ENCODE measurements at places on chromosomes 16 and 17. TPM values are rescaled to one million over a fixed set of nuclear protein-coding genes. Genes with fewer than 3 reads are reported as not detected.

DNA sequence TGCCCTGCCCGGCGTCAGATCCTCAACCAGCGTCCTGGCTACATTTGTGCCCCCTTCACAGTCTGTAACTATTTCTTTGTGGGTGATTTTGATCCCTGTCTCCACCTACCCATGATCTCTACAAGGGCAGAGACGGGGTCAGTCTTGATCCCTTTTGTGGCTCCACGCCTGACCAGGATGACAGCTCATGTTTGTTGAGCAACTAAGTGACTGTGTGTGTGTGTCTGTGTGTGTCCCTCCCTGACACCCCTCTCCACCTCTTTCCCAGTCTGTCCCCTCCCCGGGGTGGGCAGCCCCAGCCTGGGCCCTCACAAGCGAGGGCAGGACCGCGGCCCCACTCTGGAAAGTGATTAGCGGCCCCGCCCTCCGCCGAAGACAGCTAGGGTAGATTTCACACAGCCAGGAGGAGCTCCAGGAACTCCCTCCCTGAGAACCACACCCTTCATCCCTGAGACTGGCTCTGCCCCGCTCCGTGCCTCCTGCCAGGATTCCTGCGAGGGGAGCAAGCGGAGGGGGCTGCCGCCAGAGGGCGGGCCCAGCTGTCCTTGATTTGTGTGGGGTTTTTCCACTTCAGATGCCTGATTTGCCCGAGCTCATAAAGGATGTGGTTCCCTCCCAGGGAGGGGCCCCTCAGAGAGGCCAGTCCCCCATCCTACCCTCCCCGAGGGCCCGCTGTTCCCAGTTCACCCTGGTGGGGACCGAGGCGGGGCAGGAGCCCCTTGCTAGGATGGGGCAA lies 5.3 kb upstream of the HS3ST6 start:
- no peak for DNase-seq

DNA sequence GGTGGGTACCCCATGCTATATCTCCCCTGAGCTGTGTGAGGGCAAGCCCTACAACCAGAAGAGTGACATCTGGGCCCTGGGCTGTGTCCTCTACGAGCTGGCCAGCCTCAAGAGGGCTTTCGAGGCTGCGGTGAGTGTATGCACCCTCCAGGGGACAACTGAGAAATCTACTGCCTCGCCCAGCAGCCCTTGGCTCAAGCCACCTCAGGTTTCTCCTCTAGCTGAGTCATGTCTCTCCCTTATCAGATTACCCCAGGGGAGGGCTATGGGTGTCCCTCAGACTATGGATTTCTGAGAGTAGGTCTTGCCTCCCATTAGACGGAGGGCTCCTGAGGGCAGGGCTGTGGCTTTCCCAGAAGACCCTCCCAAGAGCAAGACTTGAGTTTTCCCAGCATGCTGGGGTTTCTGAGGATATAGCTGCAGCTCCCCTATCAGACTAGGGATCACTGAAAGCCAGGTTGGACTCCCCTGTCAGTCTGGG lies 6.7 kb downstream of the NEK8 start:
- no peak for DNase-seq

Gene LPCAT2
- polyA plus RNA-seq = 9.4 TPM

DNA sequence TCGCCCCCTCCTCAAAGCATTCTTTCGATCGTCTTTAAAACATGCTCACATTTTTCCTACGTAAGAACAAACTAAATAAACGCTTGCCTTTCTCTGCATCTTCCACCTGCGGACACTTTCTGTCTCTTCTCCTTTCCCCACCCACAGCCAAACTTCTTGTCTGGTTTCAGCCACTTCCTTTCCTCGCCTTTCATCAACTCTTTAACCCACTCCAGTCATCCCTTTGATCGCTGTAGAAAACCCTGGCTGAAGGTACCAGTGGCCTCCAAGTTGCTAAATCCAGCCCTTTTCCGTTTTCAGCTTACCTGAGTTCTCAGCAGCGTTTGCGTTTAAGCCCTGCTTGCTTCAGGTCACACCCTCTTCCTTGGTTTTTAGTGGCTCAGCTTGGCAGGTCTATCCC lies 483 bp downstream of the RPA1 start:
- DNase-seq = peak; percentile 1

- no peak for DNase-seq
Measured at GRCh38 chr16:88088161-88088581, 136.9 kb downstream of the BANP start.

DNA sequence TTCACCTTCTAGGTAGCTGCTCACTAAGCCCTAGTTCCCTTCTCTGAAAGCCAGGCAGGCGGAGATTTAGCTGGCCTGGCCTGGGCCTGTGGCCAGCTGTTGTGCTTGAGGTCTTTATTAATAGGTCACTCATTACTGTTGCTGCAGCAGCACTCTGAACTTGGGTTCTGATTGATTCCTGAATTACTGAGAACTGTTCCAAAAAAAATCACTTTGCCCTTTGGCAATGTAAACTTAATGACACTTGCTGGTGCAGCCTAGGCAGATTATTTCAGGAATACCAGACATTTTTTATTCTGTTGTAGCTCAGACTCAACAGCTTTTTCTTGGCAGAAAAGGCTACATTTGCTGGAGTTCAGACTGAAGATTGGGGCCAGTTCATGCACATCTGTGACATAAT lies 2.7 kb downstream of the TOM1L1 start:
- DNase-seq = no peak

Gene KRT28
- not detected for polyA plus RNA-seq

Gene KRTAP4-1
- not detected for polyA plus RNA-seq

DNA sequence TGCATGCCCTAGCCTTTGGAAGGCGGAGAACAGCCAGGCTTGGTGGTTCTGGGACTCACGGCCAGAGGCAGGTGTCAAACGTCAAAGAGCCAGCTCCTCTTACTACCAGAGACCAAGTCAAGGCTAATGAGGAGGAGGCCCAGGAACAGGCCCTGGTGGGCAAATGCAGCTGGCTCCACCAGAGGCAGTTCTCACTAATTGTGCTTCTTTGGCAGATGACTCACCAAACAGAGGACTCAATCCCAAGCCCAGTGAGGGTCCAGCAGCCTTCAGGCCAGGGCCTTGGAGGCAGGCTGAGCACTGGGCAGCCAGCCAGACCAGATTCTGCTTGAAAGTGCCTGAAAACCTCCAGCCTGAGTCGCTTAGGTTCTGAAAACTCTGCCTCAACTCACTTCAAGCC lies 336.5 kb upstream of the CDH5 start:
- DNase-seq = no peak

GRCh38 chr16:21301895-21302291 lies 23.8 kb upstream of the CRYM start:
- DNase-seq = no peak

DNA sequence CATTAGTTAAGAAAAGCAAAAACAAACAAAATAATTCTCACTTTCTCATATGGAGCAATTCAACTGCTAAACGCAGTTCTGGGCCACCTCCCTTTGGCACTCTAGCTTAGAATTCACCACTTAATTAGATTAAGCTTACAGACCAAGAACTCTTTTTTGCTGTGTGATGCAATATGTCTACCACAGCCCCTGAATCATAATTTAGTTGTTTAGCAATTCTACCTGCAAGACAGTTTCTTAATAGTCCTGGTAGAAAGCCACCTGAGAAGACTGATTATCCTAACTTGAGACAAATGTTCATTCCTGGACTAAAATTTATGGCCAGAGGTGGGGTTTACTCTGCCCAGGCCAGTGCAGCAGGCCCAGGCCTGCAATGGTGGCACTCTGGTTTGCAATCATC lies 205.9 kb downstream of the HS3ST3A1 start:
- DNase-seq = no peak

- no peak for DNase-seq
Measured at GRCh38 chr16:11534262-11534661, 52.5 kb downstream of the LITAF start.

DNA sequence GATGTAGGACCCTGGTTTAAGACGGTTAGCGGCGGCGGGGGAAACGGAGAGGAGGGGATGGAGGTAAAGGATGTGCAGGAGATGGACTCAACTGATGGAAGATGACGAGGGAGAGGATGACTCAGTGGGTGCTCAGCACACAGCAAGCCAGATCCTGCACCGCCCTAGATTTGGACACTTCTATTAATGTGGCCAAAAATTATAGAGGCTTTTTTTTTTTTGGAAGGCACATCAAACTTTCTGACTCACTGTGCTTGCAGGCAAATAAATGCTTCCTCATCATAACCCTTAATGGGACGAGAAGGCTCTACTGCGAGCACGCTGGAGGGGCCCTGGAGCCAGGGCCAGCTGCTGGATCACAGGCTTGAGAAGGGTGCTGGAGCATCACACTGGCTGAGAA lies 36.0 kb downstream of the RTN4RL1 start:
- no peak for DNase-seq

DNA sequence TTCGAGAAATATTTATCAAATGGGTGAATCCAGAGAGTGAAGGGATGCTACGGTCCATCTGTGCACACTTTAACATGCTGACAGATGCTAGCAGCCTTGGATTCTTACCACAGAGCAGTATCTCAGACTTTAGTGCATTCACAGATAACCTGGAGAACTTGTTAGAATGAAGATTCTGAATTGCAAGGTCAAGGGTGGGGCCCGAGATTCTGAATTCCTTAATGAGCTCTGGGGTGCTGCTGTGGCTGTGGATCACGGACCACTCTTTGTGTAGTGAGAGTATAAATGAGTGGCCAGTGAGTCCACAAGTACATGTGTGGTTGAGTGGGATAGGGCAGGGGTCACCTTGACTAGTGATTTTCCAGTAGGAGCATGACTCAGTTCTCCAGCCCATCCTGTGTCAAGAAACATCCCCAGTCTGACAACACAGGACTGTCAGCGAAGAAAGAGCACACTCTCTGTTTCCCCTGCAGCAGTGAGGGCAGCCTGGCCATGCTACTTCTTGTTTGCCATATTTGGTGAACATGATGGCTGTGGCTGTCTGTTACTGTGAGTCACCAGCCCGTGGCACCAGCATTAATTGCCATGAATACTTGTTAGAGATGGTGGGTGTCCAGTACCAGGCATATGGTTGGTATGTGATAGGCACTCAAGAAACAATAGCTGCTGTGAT lies 13.0 kb upstream of the SALL1 start:
- DNase-seq = no peak

- DNase-seq = no peak
Measured at GRCh38 chr17:49928837-49929475, 40.0 kb upstream of the DLX4 start.

- no peak for DNase-seq
Measured at GRCh38 chr17:80005360-80006338, 30.0 kb downstream of the TBC1D16 start.

DNA sequence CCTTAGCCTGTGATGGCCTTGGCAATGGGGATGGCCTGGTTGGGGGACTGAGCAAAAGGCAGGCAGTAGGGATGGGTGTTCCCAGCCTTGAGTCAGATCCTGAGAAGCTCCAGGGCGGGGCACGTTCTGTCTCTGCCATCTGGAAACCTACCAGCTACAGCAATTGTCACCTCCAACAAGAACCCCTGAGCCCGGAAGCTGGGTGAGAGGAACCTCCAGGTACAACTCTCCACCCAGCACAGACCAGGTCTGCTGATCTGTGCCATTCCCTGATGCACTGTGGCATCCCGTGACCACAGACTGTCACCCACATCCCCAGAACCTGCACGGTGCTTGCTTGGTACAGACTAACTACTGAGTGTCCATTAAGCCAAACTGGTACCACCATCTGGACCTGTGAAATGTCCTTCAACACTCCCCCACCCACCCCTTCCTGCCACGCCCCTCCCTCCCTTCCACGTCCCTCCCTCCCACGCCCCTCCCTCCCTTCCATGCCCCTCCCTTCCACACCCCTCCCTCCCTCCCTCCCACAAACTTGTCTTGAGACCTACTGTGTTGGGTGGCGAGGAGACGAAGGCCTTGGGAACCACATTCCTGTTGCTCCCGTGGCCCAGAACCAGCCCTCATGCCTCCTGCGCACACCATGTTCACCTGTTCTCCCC lies 16.6 kb downstream of the MYO15B start:
- DNase-seq = no peak

Gene NTN3
- 2.6 TPM for polyA plus RNA-seq

DNA sequence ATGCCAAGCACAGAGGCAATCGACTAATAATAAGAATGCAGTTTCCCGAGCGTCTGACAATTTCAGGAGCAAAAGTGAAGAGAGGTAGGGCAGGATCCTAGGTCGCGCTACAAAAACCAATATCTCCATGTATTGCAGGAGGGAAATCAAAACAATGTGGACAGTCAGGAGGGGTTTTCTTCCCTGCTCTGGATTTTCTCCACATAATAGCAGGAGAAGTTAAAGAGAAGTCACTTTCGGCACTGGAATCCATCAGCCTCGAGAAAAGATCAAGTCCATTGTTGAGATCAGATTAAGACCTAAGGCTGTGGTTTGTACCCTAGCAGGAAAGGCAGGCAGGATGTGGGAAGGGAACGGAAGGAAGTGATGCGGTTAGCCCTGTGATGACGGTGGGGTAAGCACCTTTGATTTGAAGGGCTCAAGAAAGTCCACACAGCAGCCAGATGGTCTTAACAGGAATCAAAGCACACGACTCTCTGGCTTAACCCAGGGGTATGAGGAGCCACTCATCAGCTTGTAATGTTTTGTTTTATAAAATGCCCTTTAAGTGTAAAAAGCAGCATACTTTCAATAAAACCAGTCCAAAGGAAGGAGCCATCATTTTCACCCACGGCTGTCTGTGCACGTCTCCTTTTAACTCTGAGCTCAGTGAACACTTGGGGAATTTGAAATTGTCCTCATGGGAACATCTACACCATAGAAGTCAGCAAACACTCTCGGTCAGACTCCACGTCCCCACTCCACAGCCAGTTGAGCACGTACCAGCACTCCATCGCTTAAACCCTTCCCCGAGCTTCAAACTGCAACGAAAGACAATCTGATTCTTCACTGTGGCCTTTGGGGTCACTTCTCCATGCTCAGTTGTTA lies 15.8 kb upstream of the AKTIP start:
- DNase-seq = no peak

Gene SLC47A1
- polyA plus RNA-seq = 19.7 TPM

GRCh38 chr16:85025781-85026653 lies 1.6 kb upstream of the KIAA0513 start:
- DNase-seq = no peak

- DNase-seq = no peak
Measured at GRCh38 chr16:11400076-11400475, 54.8 kb downstream of the RMI2 start.

All from right renal pelvis (tissue), 4 donors.